NCI-H2029 (cell line): ENCODE measurements at places on chromosomes 13 and 19.
A peak's percentile ranks its signal among the peaks of the same experiment; 100 is the strongest.

DNA sequence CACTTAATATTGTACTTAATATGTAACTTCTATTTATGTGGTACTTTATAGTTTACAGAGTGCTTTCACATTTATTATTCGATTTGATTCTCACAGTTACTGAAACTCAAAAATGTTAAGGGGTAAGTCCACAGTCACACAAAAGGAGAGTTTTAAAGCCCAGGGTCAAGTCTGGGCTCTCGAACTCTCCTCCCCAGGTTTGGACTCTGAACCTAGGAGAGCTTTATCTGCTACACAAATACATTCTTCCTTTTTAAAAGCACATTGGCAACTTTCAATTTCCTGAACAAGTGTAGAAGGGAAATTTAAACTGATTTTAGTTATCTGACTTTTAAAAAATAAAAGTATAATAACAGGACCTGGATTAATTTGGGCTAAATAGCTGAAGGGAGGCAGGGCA, 139.2 kb downstream of the ZAR1L start:
- no peak for DNase-seq

DNA sequence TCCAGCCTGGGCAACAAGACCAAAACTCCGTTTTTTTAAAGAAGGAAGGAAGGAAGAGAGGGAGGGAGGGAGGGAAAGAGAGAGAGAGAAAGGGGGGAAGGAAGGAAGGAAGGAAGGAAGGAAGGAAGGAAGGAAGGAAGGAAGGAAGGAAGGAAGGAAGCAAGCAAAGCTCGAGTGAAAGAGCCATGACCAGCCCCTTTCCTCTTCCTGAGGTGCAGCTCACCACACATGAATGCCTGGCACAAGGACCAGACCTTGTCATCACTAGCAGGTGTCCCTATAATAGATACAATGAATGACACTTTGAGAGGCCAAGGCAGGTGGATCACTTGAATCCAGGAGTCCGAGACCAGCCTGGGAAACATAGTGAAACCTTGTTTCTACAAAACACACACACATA, 31.0 kb downstream of the SPRY2 start:
- DNase-seq: no peak

GRCh38 chr13:50453188-50453587, 390.3 kb downstream of the DLEU7 start:
- no peak for DNase-seq

DNA sequence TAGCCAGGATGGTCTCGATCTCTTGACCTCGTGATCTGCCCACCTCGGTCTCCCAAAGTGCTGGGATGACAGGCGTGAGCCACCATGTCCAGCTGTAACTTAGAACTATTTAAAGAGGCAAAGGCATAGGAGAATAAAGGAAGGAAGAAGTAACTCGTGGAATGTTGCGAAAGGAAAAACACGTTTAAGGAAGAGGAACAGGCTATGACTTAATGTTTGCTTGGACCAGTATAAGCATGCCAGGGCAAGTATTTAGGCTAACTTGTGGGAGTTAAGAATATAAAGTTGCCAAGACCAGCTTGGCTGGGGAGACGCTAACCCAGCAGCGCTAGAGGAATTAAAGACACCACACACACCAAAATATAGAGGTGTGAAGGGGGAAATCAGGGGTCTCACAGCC, 33.5 kb downstream of the ZNF844 start:
- no peak for DNase-seq

DNA sequence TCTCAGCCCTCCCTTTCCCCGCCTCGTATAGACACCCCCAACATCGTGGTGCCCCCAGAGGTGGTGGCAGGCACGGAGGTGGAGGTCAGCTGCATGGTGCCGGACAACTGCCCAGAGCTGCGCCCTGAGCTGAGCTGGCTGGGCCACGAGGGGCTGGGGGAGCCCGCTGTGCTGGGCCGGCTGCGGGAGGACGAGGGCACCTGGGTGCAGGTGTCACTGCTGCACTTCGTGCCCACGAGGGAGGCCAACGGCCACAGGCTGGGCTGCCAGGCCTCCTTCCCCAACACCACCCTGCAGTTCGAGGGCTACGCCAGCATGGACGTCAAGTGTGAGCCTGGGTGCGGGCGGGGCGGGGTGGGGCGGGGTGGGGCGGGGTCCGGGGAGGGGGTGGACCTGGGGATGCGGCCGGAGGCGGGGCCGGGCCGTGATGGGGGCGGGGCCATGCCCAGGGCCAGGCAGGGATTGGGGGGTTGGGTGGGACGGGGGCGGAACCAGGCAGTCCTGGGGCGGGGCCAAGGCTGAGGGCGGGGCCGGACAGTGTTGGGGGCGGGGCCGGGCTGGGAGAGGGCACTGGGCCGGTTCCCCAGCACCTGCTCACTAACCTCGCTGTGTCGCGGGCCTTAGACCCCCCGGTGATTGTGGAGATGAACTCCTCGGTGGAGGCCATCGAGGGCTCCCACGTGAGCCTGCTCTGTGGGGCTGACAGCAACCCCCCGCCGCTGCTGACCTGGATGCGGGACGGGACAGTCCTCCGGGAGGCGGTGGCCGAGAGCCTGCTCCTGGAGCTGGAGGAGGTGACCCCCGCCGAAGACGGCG, 7.8 kb downstream of the MAG start:
- DNase-seq: peak; percentile 29

GRCh38 chr13:89066868-89067466, 1395.8 kb downstream of the SLITRK5 start:
- DNase-seq: no peak

GRCh38 chr13:40236566-40237168, 429.8 kb downstream of the FOXO1 start:
- DNase-seq: no peak

DNA sequence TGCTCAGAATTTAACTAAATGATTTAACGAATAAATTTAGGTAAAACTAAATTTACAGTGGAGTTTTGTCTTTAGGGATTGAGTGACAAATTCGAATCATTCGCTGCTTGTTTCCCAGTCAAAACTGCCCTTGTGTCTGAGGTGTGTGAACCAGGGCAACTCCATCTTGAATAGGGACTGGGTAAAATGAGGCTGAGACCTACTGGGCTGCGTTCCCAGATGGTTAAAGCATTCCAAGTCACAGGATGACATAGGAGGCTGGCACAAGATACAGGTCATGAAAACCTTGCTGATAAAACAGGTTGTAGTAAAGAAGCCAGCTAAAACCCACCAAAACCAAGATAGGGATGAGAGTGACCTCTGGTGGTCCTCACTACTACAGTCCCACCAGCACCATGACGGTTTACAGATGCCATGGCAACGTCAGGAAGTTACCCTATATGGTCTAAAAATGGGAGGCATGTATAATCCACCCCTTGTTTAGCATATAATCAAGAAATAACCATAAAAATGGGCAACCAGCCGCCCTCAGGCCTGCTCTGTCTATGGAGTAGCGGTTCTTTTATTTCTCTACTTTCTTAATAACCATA, 10.2 kb upstream of the ANKRD10 start:
- DNase-seq: no peak

DNA sequence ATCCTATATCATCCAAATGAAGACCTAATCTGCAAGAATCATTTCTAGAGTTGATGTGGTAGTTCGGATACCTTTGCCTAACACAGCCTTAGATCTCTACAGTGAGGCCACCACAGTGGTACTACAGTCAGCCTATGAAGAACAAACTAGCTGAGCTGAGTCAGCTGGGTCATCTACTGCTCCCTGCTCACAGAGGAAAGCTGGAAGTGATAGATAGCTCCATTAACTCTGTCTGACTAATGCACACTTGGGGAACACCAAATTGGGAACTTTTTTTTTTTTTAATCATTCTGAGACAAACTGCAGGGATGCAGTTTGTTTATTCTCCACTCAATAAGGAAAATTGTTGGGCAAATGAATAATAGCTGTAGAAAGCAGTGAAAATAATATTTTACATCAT, 1160.6 kb downstream of the PCDH9 start:
- no peak for DNase-seq

DNA sequence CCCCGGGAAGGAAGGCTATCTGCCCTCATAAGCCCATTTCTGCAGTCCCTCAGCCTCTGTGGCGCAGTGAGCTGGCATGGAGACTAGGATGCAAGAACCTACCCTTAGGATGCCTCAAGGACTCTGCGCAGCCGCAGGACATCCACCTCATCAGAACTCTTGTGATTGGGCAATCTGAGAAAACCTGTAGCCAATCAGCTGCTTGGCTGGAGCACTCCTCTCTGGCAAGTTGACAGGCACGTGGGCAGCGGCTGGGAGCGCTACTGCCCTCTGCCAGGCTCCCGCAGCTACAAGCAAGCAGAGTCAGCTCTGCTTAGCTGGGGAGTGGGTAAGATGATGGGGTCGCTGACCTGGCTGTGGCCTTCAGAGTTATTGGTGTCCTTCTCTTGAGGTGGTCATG, 1.5 kb upstream of the ECSIT start:
- peak; percentile 96 for DNase-seq

DNA sequence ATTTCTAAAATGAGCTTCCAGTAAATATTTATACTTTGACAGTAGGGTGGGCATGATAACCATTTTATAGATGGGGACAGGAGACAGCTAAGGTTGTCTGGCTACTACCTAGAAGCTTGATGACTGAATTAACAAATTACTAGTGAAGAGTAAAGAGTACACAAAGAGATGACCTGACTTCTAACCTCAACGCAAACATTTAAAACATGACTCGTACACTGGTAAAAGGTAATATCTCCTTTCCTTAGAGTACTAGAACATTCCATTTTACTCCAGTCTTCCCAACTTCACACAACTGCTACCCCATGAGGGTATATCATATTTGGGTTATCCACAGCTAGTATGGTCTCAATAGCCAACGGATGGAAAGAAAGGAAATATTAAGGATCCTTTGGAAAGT, 258.9 kb downstream of the FOXO1 start:
- no peak for DNase-seq

- DNase-seq: no peak
These were observed 469 bp downstream of the ABHD17A start for GRCh38 chr19:1884719-1885334.

DNA sequence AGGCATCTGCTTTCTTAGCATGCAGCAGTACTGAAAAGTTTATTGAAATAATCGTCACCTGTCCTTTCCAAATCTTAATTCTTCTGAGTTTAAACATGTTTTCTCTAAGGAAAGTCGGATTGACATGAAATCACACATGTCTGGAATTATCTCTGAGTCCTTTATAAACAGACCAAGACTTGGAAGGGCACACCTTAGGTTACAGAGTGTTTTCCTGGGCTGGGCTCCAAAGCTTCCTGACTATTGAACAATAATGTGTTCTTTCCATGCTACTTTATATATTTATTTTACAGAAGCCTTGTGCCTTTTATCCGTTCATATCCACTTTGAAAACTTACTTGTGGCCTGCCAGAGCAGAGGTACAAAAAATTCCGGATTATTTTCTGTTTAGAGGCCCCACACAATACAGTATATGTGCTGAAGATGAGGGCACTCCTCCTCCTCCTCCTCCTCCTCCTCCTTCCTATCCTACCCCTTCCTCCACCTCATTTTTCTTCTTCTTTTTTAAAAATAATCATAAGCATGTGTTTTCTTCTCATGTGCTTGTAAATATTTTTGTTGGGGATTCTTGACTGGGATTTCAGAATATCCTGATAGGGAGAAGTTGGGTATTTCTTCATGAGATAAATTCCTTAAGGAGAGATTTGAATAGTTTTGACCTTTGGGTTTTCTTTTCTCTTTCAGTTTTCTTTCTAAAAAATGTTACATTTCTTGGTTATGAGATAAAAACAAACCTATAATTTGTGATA, 52.3 kb downstream of the LRCH1 start:
- DNase-seq: no peak
